ENCODE measurements at places on chromosomes 5 and 9. TPM values are rescaled to one million over a fixed set of nuclear protein-coding genes. Genes with fewer than 3 reads are reported as not detected.

DNA sequence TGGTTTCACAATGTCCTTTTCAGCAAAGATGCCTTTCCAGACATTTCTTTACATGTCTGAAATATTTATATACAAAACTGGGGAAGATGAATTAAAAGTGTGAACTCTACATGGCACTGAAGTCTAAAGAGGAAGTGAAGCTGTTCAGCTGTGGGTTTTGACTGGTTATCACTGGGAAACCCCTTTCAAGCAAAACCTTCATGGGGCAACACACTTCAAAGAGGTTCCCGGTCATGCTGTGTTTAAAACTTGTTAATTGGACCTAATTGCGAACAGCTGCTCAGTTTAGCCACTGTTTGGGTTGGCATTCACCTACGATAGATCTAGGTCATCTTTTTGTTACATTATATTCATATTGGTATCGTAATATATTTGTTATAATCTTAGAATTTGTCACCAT lies 20.0 kb upstream of the GDNF start:
- no peak for DNase-seq

DNA sequence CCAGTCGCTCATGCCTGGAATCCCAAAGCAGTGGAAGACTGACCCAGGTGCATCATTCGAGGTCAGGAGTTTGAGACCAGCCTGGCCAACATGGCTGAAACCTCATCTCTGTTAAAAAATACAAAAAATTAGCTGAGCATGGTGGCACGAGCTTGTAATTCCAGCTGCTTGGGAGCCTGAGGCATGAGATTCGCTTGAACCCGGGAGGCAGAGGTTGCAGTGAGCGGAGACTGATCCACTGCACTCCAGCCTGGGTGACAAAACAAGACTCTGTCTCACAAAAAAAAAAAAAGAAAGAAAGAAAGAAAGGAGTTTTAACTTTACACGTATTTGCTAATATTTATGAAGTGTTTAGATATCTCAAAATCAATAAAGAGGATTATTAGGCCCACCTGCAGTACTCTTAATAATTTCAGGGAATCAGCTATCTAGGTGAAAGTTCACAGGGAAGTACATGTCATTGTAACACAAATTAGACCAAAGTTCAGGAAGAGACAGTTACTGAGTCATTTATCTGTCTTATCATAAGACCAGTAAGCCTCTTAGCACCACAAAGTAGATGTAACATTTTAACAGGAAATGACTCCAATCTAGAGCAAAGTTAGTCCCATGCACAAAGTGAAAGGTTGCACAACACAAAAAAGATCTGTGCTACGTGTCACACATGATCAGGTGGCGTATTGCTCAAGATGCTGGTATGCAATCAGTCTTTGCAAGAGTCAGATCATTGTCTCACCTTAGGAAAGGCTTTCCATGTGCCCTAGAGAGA lies 34.1 kb upstream of the PLIN2 start:
- DNase-seq = no peak

DNA sequence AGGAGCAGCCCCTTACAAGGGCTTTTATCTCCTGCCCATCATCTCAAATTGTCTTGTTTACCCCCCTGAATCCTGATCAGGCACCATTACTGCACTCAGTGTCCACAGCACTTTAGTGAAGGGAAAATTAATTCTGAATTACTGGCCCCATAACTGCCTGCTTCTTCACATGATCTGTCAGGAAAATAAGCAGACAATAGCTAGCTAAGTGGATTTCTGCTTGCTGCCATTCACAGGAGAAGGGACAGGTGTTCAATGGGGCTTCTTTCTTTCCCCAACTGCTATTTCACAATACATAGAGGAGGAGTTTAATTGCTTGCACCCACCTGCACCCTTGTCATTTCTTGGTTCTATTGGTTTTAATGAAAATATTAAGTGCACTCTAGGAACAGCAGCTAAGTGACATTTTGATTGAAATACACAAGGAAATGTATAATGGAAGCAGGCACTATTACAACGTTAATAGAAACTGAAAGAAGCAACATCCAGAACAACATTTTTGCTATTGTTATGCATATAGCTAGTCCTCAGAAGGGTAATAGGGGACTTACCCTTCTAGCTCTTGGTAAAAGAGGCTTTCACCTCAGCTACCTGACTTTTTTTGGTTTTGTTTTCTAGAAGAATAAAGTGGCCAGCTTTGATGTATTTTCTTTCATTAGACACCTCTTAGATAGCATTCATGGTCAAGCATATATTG lies 599.3 kb upstream of the TLE4 start:
- no peak for DNase-seq

DNA sequence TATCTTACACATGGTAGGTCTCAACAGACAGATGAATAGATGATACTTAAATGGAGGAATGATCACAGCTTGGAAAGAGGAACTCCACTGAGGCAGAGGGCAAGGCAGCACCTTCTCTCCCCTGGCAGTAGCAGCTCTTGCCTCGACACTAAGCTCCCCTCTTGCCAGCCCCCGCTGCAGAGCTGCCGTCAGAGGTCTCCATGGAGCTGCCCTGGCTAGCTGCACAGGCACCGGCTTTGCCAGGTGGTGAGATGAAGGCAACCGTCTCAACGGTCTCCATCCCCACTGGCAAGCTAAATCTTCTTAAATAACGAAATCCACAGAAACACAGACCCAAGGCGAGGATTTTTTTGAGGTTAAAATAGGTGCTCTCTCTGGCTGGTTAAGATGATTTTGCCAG lies 81.2 kb downstream of the CRB2 start:
- no peak for DNase-seq

- no peak for DNase-seq
Measured at GRCh38 chr9:118529210-118529609, 825.0 kb downstream of the TLR4 start.

- DNase-seq = peak; percentile 40
Measured at GRCh38 chr9:94139672-94140417, 55.6 kb downstream of the PTPDC1 start.

DNA sequence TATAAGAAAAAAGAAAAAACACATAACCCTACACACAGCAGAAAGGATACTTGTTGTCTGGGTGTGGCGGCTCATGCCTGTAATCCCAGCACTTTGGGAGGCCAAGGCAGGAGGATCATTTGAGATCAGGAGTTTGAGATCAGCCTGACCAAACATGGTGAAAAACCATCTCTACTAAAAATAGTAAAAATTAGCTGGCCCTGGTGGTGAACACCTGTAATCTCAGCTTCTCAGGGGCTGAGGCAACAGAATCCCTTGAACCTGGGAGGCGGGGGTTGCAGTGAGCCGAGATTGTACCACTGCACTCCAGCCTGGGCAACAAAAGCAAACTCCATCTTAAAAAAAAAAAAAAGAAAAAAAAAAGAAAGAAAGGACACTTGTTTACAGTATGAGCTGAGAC lies 147.6 kb upstream of the PITX1 start:
- DNase-seq = no peak

DNA sequence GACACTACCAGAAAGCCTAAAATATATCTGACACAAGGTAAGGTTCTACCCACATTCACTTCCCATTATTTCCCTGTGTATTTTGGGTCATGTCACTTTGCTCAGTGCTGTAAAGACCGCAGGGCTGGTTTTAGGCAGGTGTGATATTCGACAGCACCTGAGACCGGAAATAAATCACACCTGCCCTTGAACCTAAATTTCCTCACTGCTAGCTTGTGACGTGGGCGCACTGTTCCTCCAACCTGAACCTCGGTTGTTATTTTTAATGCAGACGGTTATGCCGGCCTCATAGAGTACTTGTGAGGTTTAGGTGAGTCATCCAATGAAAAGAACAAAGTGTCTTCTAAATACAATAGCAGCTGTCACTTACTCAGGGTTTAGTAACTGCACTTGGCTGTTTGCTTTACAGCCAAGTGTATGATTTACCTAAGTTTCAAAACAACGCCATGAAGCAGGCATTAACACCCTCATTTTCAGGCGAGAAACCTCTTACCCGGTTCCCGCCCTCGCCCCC lies 20.7 kb upstream of the ZNF782 start:
- no peak for DNase-seq

DNA sequence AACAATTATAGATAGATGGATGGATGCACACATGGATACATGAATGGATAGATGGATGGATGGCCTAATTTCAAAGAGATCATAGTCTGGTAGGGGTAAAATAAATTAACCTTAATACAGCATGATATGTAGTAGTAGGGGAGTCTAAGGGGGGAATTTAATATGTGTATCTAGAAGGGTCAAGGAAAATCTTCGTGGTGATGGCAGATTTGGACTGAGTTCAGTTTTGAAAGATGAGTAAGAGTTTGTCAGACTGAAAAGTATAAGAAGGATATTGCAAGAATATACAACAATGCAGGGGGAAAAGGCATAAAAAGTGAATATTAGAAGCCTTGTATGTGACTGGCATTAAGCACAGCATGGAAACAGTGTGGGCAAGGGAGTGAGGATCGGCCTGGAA lies 98.7 kb downstream of the ZNF462 start:
- no peak for DNase-seq

DNA sequence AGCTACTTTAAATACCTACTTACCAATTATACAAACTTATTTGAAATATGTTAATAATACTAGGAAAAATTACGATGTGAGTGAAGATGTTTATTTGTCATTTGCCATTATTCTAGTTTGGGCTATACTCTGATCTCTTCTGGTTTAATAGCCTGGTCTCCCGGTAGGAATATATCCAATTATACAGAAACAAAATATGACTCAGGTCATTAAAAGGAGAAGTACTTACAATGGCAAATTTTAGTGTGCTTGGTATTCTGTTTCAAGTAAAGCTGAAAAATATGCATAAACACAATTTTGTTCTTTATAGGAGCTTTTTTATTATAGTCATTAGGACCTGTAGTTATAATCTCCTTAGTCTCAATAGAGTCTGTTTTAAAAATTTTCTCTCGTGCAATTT lies 176.8 kb downstream of the SLCO4C1 start:
- DNase-seq = no peak

- DNase-seq = peak; percentile 67
Measured at GRCh38 chr5:178793151-178793550, 62.7 kb upstream of the ZNF354A start.

DNA sequence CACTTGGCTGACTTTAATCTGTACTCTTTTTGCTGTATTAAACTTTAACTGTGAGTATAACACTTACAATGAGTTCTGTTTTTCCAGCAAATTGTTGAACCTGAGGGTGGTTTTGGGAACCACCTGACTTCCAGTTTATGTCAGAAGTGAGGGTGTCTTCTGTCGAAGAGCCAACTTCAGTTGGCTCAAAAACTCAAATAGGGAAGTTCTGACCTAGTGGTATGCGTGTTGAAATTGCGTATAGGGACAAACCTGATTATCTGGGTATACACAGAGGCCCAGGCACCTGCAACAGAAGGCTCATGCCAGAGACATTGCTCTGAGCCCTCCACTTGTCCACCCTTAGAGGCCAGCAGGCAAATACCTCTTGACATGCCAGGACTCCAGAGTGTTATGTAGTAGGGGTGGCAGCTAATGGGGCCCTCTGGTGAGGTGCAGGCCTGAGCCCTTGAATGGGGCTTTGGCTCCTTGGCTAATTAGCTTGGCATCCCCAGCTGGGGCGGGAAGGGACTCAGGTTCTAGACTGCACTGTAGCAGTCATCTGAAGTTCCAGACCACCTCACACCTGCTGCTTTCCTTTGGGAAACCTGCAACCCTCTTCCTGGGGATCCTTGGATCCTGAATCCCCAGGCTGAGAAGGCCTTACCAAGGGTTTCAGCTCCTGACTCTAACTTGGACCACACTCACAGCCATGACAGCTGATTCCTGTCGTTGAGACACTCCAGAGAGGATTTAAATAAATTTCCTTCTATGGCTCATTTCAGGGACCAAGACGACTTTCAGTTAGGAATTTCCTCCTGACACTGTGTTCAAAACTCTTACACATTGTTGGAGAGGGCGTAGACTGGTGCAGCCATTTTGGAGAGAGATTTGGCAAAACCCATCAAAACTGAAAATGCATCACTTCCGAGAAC lies 189.6 kb downstream of the HSPA4 start:
- DNase-seq = no peak

GRCh38 chr9:70535546-70536323 lies 121.3 kb upstream of the KLF9 start:
- no peak for DNase-seq

DNA sequence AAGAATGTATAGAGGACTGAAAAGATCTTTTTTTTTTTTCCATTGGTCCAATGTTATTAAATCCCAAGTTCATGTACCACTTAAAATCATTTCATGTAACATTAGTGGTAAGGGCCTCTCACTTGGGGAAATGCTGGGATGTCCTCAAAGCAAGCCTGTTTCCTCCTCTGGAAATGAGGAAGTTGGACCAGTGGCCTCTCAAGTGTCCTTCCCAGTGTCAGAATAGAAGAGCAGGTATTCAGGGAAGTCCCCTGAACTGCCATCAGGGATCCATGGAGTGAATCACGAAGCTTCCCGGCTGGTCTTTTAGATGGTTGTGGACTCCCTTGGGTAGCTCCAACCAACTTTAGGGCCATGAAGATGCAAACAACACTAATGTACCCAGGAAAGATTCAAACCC lies 55.2 kb upstream of the AFAP1L1 start:
- no peak for DNase-seq

- DNase-seq = no peak
Measured at GRCh38 chr5:9283473-9283872, 262.4 kb downstream of the SEMA5A start.

DNA sequence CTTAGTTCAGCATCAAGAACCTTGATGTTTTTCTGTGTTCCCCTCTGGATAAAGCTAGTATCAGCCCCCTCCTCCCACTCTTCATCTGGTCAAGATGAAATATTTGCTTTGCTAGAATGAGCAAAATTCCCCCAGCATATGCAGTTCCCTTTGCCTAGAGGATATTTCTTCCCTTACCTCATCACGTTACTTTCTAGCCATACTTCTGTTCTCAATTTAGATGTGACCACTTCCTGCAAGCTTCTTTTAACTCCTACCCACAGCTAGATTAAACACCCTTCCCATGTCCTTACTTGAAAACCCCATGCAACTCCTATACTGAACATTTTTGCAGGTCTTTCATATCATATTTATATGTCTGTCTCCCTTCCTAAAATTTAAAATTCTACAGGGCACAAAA lies 178.9 kb upstream of the TUSC1 start:
- no peak for DNase-seq

- DNase-seq = peak; percentile 18
Measured at GRCh38 chr5:133652951-133653759, 40.8 kb upstream of the FSTL4 start.

RAI14 gene
- 259 TPM for total RNA-seq

EPB41L4B gene
- total RNA-seq = 10.0 TPM

TRIM36 gene
- total RNA-seq = 99.4 TPM

CTSV gene
- 1.3 TPM for total RNA-seq

SELENOP gene
- total RNA-seq = 0.61 TPM

CORO2A gene
- 23.9 TPM for total RNA-seq

FAM81B gene
- total RNA-seq = not detected

KCNMB1 gene
- 0.29 TPM for total RNA-seq

SCGB3A1 gene
- total RNA-seq = not detected

SLC36A2 gene
- total RNA-seq = not detected

WDR38 gene
- not detected for total RNA-seq

SLC36A3 gene
- total RNA-seq = not detected

LRRC19 gene
- not detected for total RNA-seq

IFNB1 gene
- total RNA-seq = not detected
